Uterus (tissue), 4 donors: ENCODE measurements at places on chromosomes 5 and 9. TPM values are rescaled to one million over a fixed set of nuclear protein-coding genes. Genes with fewer than 3 reads are reported as not detected.

DNA sequence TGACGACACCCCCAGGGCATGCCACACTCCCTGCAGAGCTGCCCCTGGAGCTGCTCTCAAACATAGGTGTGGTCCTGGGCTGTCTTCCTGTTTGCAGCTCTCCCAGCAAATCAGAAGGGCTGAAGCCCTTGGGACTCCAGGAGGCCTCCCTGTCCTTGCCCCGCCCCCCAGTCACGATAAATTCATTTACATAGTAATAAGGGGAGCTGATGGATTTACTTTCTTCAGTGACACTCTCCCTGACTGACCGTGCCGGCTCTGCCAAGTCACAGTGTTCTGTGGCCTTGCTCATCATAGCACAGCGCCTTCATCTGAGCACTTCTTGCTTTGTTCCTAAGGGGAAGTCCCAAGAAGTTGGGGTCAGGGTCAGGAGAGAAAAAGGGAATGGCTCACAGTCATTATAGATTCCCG, 121.4 kb downstream of the ENC1 start:
- no peak overlapping the region for H3K27ac ChIP-seq
- DNase-seq: no peak
- no peaks in the 10 kb centered on the region for H3K4me1 ChIP-seq
- H3K4me3 ChIP-seq: no peak overlapping the region

Gene SLC1A1
- total RNA-seq: 6.8 TPM

Gene MELK
- not detected for total RNA-seq

DNA sequence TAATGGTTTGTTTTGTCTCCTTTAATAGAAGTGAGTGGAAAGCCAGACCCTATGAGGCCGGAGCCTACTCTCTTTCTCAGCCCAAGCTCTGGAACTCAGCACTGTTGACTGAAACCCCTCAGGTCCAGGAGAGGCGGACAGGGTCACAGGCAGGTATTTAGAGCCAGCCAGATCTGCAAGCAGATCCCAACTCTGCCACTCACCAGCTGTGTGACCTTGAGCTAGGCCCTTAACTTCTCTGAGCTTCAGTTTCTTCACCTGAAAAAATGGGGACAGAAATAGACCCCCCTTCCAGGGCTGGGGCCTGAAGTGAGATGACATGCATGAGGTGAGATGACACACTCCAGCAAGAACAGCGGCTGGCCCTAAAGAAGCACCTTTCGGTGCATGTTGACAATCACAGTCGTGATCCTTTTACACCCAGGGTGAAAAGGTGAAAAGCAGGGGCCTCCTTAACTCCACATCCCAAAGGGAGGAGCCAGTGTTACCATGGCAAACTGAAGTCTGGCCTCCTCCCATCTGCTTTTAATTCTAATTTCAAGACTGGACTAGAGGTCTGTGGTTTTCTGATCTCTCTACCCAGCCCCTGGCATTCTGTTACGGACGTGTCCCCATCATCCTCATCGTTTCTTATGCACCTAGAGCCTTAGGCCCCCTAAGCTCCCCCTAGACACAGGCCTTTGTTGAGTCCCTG, 27.2 kb downstream of the MORN5 start:
- DNase-seq: no peak
- no peaks in the 10 kb centered on the region for H3K36me3 ChIP-seq
- H3K4me1 ChIP-seq: no peaks in the 10 kb centered on the region
- H3K27me3 ChIP-seq: no peaks in the 10 kb centered on the region
- no peak overlapping the region for H3K4me3 ChIP-seq

Gene ZBTB6
- 11.5 TPM for total RNA-seq

Gene SAXO1
- total RNA-seq: 0.37 TPM
